ENCODE measurements at places on chromosomes 12 and 14.

GRCh38 chr14:57573173-57573572 lies 79.5 kb upstream of the CCDC198 start:
- DNase-seq, result no peak

GRCh38 chr14:99564256-99564925 lies 39.6 kb downstream of the CCDC85C start:
- DNase-seq, result peak; percentile 66

DNA sequence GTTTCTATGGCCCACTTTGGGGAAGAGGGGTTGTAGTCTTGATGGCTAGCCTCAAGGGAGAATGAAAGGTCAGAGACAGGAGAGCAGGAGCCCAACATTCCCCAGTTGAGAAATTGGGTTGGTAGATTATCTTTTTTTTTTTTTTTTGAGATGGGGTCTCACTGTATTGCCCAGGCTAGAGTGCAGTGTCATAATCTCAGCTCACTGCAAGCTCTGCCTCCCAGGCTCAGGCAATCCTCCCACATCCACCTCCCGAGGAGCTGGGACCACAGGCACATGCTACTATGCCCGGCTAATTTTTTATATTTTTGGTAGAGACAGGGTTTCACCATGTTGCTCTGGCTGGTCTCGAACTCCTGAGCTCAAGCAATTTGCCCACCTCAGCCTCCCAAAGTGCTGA lies 34.9 kb downstream of the BCAT1 start:
- DNase-seq, result no peak

DNA sequence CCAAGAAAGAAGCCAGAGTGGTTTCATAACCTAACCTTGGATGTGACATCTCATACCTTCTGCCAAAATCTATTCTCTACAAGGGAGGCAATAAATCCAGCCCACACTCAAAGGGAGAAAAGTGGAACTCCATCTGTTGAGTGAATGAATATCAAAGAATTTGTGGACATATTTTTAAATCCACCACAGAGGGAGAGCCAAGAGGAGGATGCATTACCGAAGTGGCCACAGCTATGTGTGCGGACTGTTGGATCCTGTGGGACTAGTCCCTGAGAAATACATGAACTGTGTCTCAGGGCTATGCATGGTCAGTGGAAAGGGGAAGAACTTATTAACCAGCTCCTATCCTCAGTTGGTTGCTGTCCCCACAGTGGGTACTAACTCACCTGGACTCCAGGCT lies 273.9 kb downstream of the NUAK1 start:
- peak; percentile 10 for DNase-seq
